ENCODE measurements at places on chromosomes 11 and 22.

GRCh38 chr11:19849107-19849789 lies 136.6 kb downstream of the NAV2 start:
- DNase-seq: peak; percentile 56

- no peak for DNase-seq
Measured at GRCh38 chr22:28282405-28283067, 363.5 kb upstream of the PITPNB start.

- DNase-seq: no peak
Measured at GRCh38 chr11:59708537-59708936, 5.1 kb downstream of the OR10V1 start.

DNA sequence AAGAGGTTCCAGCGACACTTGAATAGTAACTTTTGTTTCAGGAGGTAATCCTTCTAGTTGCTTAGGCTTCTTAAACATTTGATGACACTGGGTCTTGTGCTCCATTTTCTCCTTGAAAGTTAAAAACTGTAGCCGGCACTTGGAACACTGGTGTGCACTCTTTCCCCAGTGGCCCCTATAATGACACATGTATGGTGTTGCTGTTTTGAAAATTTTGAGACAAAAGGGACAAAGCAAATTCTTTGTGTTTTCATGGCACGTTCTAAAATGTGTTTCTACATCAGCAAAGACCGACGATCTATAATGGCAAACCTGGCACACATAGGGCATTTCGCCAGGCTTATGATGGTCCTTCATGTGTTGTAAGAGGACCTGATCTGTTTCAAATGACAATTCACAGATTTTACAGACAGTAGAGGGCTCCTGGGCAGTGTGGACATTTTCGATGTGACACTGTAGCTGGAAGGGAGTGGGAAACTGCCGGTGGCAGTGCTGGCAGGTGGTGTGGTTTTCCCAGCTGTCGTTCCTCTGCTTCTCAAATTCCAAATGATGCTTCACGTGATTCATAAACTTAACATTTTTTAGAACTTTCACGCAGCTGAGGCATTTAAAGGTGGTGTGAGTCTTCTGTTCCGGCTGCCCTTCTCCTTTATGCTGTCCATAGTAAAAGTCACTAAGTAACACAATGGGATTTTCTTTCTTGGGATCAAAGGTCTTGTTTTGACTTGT lies 20.5 kb downstream of the ZNF280B start:
- DNase-seq: no peak

GRCh38 chr11:118980191-118980881 lies 8.8 kb downstream of the FOXR1 start:
- DNase-seq: no peak
